ENCODE measurements at places on chromosomes 4 and X.

GRCh38 chr4:110483516-110483915 is 7.6 kb downstream of the ENPEP start:
- DNase-seq = no peak

- DNase-seq = no peak
Measured at GRCh38 chrX:120512627-120513026, 43.5 kb upstream of the LAMP2 start.

GRCh38 chr4:97353876-97354275 is 789.4 kb downstream of the STPG2 start:
- no peak for DNase-seq

DNA sequence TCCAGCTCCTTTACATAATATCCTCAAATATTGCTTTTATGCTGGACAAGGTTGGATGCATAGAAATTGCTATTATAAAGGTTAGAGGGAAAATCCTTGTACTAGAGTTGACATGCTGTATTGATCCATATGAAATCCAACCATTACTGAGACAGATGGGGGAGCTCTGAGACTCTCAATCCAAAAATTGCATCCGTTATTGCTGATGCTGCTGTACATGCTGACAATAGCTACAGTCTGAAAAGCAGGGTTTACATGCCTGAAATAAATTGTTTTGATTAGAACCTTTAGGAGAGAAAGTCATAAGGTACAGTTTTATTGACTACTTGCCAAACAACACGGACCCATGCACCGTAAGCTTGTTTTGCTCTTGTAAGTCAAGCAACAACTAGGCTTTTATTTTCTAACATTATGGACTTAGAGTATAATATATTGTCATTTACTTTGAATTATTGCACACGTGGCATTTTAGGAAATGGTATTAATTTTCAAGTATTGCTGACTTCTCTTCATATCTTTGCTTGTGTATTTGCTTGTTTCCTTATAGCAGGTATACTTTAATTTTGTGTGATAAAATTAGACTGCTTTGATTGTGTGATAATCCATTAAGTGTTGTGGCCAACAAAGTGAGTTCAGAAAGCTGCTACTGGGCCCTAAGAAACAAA is 1365.2 kb downstream of the STIM2 start:
- DNase-seq = no peak

DNA sequence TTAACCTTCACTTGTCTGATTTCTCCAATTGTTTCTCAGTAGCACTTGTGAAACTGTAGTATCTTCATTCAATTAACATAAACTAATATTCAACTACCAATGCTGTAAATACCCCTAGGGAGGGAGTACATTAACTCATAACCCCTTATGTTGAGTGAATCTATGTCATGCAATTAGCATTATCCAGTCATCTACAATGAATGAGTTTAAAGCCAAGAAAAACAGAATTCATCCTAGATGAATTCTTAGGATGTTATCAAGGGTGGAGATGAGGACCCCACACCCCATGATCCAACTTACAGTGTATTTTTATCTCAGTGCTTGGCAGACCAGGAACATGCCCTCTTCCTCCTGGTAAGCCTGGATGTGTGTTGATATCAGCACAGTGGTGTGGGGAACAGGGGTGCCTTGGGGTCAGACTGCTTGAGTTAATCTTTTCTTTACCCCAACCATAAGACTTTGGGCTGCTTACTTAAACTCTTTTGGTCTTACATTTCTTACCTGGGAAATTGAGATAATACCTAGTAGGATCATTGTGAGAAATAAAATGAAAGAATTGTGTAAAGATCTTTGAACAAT is 62.1 kb upstream of the SCOC start:
- no peak for DNase-seq

- DNase-seq = no peak
Measured at GRCh38 chr4:179472164-179472563, 2029.9 kb upstream of the AGA start.

GRCh38 chr4:172225457-172225856 is 412.3 kb downstream of the GALNTL6 start:
- no peak for DNase-seq

- no peak for DNase-seq
Measured at GRCh38 chr4:2634014-2634413, 97.6 kb downstream of the FAM193A start.

Measured in breast epithelium (tissue), 4 donors.